ENCODE measurements at places on chromosomes 13 and 19.

DNA sequence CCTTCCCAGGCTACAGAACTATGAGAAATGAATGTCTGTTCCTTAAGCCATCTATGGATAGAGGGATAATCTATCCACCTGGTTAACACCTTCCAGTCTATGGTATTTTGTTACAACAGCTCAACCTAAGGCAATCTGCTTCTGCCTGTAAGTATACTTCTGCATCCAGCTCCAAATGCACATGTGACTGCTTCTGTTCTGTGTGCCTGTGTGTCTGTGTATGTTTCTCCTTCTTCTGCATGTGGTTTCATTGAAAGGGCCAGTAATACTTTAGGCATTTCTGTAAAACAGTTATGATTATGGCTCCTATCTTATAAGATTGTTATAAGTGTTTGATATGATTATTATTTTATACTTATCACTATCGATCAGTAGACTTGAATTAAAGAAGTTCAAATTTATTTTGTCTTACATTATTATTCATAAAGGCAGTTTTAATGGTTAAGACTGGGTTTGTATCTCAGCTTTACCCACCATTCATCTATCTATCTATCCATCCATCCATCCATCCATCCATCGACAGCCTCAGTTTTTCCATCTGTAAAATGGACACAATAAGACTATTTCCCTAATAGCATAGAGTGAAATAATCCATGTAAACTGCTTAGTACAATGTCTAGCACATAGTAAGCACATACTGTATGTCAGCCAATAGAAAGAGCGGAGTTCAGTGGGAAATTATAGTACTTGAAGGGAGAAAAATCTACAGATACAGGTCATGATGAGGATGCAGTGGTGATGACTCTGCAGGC is 37.5 kb upstream of the TM9SF2 start:
- no peak for DNase-seq

DNA sequence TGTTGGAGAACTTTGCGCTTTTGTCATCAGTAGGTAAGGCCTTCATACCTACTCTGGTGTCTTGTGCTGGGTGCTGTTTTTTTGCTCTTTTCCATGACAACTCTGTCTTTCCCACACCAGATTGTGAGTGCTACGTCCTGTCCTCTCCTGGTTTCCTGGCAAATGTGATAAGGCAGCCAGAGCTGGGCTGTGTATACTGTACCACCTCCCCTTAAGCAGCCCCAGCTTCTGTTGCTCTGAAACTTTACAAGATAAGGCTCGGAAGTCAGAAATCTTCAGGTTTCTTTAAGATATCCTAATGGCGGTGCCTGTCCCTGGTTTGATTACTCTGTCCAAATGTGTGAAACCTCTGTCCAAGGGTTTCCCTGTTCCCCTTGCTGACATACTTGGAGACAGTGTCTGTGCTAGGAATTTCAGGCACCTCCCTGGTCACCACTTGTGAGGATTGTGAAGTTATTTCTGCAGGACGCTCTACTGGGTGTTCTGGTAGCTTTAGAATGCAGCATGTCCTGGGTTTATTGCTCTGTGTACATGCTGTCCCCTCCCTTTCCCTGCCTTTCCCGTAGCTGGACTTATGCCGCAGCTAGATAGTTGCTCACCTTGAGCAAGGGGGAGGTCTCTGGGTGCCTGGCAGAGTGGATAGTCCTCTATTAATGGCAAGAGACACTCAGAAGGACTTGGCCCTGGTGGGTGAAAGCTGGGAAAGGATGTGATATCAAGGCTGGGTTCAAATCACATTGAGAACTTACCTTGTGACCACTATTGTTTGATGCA is 7.0 kb downstream of the ZNF749 start:
- DNase-seq = no peak

GRCh38 chr13:110649551-110649950 is 34.2 kb downstream of the NAXD start:
- DNase-seq = no peak

DNA sequence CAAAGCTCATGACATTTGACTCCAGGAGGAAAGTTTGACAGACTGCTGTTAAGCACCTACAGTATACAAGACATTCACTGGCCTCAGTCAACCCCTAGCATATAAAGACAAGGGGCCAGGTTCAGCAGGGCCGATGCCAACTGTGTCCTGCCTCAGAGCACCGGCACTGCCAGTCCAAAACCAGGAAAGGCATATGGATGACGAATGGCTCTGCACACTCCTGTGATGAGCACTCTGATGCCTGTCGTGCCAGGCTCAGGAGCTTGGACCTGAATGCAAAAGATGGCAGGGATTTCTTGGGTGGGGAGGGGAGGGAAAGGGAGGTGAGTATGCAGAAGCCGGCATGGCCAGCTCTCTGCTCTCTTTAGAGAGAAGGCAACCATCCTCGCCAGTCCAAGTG is 38.9 kb downstream of the COL4A1 start:
- no peak for DNase-seq

DNA sequence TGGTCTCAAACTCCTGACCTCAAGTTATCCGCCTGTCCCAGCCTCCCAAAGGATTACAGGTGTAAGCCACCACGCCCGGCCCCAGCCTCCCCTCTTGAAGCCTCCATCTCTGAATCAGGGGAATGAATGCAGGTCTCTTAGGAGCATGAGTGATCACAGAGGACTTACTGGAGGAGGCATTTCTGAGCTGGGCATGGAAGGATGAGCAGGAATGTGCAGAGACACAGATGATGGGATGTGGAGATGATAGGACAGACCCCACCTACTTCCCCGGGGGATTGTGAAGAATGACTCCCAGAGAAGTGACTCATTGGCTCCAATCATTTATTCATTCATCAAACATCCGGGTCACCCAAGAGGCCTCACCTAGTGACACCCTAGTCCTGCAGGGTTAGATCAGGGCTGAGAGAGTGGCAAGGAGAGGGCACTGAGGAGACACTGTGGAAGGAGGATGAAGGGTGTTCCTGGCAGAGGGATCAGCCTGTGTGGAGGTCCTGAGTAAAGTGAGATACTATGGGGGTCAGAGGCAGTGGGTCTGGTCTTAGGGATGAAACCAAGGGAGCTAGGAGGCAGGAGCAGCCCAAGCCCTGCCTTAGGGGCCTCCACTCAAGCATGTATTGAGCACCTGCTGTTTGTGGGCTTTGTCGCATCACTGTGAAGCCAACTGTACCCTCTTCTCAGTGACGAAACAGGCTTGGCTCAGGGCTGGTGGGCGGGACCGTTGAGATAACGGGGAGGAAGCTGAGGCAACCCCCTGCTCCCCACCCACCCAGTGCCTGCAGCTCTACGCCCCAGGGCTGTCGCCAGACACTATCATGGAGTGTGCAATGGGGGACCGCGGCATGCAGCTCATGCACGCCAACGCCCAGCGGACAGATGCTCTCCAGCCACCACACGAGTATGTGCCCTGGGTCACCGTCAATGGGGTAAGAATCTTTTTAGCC is 3.0 kb downstream of the IFI30 start:
- DNase-seq = peak; percentile 2
